MG63 (cell line): ENCODE measurements at places on chromosomes 16 and 17.

GRCh38 chr17:18957831-18958230 lies 5.9 kb downstream of the SLC5A10 start:
- no peak for DNase-seq

GRCh38 chr16:80167657-80168390 lies 373.0 kb upstream of the DYNLRB2 start:
- DNase-seq, result no peak

GRCh38 chr17:83078378-83079351 lies 744 bp upstream of the METRNL start:
- DNase-seq, result no peak

DNA sequence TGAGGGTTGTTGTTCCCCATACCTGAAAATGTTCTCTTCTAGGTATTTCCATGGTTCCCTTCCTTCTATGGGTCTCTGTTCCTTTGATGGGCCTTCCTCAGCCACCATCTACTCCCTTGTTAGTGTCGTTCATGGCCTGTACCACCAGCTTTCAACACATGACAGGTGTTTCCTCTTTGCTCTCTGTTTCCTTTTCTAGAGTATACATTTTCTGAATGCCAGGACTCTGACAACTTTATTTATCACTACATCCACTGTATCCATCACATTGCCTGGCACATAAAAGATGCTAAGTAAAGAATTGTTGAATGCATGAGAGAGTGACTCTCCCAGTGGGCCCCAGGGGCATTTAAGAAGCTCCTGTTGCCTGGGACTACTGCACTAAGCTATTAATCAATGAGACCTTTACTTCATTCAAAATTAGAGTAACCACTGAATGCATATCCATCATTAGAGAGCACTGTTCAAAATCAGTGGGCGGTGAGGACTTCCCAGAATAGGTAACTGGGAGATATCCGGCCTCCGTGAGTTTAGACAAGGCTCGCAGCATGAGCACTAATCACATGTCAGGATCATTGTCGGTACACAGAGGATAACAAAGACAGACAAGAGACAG lies 255.0 kb downstream of the CBLN1 start:
- no peak for DNase-seq

- no peak for DNase-seq
Measured at GRCh38 chr16:88499836-88500251, 46.8 kb downstream of the ZFPM1 start.

GRCh38 chr17:2855063-2855600 lies 58.9 kb downstream of the RAP1GAP2 start:
- no peak for DNase-seq

- no peak for DNase-seq
Measured at GRCh38 chr17:80839970-80840369, 151.7 kb upstream of the CHMP6 start.

GRCh38 chr17:64095144-64095882 lies 34.6 kb downstream of the ERN1 start:
- DNase-seq, result no peak

DNA sequence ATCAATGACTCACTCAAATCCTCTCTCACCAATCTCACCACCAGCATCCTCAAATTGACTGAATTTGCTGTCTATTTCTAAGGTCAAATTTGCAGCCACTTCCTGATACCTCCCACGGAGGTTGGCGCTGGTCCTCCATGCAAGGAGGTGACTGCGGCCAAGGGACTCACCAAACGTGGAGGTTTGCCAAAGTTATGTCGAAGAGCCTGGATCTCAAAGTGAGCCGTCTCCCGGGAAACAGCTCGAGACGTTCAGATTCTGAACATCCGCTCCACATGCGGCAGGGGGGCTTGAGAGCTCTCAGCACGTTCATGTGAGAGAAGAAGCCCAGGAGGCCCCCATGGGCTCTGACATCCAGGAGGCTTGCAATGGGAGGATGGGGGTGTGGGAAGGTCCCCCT lies 22.6 kb downstream of the LGALS3BP start:
- DNase-seq, result peak; percentile 42

GRCh38 chr17:43468691-43469139 lies 15.1 kb upstream of the DHX8 start:
- peak; percentile 69 for DNase-seq

- no peak for DNase-seq
Measured at GRCh38 chr17:42087736-42088705, 10.3 kb downstream of the ZNF385C start.

GRCh38 chr16:20867585-20867984 lies 32.6 kb downstream of the DCUN1D3 start:
- peak; percentile 81 for DNase-seq

- no peak for DNase-seq
Measured at GRCh38 chr17:1462164-1463112, 6.4 kb upstream of the CRK start.

- DNase-seq, result no peak
Measured at GRCh38 chr17:9054126-9054975, 33.0 kb downstream of the NTN1 start.

DNA sequence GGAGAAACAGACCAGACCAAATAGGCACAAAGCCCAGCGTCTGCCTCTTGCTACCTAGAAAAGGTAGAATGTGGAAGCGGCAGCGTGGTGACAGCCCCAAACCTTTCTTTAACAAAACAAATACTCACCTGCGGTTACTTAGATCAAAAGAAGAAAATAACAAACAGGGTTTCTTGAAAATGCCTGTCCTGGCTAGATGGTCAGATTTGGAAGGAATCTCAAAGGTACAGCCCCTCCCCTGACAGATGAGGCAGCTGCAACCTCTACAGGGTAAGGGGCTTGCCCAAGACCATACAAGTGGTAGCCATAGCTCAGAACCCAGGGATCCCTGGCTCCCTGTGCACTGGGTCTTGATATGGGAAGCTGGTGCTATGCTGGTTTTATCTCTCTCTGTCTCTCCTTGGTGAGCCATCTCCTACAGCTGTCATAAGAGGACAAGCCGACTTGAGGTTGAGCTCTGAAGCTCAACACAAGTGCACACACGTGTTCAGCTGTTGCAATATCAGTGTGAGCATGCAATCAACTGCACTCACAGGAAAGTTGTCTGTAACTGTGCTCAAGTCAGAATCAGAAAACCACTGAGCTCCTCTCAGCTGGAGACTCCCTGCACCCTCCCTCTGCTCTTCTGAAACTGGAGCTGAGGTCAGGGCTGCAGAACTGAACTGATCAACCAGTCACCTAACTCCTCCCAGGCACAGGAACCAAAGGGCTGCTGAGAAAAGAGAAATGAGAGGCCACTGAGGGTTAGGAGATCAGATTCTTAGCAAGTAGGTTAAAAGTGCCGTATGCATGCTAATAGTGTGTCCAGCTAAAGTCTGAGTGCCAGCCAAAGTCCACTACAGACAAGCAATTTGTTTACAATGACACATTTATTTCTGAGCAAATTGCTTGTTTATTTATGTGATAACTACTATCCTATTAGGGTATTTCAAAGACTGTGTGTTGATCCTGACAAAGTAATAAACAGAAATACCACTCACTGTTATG lies 6.1 kb upstream of the RNF157 start:
- no peak for DNase-seq

GRCh38 chr17:18025241-18025944 lies 13.6 kb downstream of the ATPAF2 start:
- no peak for DNase-seq

- peak; percentile 77 for DNase-seq
Measured at GRCh38 chr17:59754552-59754951, 47.1 kb downstream of the VMP1 start.

GRCh38 chr16:59567496-59567895 lies 833.4 kb upstream of the GOT2 start:
- DNase-seq, result no peak

DNA sequence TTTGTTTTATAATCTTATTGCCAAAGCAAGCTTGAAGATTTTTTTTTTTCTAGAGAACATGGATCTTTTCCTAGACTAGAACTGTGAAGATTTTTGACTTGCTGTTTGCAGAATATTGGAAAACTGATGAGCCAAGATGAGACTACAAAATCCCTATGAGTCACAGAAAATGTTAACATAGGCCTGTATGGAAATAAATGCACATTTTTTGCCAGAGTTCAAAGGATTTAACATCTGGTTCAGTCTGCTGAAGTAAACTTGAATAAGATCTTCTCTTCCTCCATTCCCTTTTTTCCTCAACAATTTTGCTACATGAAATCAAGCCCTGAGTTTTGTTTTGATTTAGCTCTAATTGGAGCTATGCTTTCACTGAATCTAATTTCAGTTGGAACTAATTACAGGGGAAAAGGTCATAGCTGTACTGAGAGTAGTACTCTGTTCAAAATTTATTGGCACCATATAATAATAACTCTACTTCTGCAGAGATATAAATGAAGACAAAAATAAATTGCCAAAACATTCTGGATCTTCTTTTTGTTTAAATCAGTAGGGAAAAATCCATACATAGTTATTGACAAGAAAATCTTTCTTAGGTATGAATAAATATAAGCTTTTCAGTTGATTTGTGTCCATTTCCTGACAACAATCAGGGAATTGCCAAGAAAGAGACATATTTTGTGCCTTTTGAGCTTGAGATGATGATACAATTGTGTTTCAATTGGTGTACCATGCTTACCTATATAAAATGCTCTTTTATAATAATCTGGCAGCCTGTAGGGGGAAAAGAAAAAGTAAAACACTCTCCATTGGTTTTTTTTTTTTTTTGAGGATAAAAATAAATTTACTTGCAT lies 387.5 kb upstream of the GOT2 start:
- DNase-seq, result no peak

DNA sequence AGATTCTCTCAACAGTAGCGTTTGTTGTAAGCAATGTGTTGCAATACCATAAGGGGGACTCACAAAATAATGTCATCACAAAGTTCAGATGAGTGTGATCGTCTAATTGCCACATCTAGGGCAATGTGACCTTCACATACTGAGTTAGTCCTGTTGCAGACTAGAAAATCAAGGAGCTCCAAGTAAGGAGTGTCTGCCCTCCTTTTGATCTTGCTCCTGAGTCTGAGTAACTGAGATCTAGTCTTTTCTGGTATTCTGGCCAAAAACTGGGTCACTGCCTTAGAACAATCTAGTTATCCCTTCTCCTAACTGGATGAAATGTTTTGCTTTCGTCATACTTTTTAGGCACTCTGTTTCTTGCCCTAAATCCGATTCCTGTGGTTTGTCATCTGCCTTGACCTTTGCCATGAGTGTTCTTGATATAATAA lies 712.1 kb downstream of the CDH11 start:
- no peak for DNase-seq

- no peak for DNase-seq
Measured at GRCh38 chr16:86171329-86171728, 272.4 kb downstream of the IRF8 start.

- DNase-seq, result no peak
Measured at GRCh38 chr17:38786372-38786771, 13.0 kb downstream of the PIP4K2B start.

DNA sequence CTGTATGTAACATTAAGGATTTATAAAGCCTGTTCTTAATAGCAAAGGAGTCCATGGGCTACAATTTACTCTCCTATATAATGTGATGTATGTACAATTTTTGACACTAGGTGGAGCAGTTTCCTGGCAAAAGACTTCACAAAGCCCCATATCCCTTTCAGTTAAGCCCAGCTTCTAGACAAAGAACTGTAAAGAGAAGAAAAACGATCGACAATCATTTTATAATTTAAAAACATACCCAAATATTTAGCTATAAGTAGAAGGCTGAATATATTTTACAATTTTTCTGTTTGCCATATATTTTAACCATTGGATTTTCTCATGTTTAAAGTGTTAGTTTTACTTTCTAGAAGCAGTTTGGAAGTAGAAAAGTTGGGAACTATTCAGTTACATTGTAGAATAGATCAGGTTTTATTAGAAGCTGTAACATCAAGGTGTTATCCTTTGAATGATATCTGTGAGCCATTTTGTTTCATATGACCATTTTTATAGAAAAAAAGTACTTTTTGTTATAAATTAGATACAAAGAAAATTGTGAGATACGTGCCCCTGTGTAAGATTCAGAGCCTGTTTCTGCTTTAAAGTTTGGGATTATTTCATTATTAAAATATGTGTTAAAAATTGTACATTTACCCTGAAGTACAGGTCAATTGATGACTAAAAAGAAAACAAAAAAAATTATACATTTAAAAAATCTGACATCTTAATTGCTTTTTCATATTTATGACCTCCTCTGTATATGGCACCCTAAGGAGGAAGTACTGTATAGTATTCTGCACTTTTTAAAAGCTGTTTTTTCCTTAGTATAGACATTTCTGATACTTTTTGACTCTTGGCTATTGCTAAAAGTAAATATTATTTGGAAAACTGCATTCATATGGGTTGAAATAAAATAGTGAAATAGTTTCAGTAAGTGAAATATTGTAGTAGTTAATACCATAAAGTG lies 46.3 kb downstream of the VMP1 start:
- DNase-seq, result no peak

GRCh38 chr17:29613856-29614255 lies 8.9 kb downstream of the CORO6 start:
- no peak for DNase-seq

DNA sequence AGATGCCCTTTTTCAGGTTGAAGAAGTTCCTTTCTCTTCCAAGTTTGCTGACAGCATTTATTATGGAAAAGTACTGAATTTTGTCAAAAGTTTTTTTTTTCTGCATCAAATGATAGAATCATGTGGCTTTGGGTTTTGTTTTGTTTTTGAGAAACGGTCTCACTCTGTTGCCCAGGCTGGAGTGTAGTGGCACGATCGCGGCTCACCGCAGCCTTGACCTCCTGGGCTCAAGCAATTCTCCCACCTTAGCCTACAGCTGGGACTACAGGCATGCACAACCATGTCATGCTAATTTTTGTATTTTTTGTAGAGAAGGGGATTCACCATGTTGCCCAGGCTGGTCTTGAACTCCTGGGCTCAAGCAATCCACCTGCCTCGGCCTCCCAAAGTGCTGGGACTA lies 7.3 kb downstream of the CMTM4 start:
- no peak for DNase-seq

DNA sequence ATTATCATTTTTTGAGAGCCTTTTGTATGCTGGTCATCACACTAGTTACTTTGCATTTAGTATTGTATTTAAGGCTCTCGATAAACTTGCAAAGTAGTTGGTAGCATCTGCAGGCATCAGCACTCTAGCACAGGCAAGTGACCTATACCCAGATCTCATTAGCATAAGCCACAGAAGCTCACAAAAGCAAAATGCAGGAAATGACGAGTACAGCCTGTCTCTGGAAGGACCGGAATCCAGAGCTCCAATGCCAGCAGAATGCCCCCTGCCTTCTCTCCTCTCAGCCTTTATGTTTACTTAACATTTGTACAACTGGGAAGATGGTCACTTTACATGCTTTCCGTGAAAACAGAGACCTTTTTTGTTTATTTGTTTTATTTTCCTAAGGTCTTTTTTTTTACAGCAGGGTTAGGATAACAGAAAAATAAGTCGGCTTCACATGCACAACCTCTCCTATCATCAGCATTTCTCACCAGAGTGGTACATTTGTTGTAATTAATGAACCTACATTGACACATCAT lies 45.4 kb upstream of the MYOCD start:
- peak; percentile 62 for DNase-seq
